ENCODE measurements at places on chromosomes 1 and 21.
A peak's percentile ranks its signal among the peaks of the same experiment; 100 is the strongest.

- DNase-seq = peak; percentile 41
Observed at GRCh38 chr1:154609398-154610380, 1.7 kb upstream of the ADAR start.

DNA sequence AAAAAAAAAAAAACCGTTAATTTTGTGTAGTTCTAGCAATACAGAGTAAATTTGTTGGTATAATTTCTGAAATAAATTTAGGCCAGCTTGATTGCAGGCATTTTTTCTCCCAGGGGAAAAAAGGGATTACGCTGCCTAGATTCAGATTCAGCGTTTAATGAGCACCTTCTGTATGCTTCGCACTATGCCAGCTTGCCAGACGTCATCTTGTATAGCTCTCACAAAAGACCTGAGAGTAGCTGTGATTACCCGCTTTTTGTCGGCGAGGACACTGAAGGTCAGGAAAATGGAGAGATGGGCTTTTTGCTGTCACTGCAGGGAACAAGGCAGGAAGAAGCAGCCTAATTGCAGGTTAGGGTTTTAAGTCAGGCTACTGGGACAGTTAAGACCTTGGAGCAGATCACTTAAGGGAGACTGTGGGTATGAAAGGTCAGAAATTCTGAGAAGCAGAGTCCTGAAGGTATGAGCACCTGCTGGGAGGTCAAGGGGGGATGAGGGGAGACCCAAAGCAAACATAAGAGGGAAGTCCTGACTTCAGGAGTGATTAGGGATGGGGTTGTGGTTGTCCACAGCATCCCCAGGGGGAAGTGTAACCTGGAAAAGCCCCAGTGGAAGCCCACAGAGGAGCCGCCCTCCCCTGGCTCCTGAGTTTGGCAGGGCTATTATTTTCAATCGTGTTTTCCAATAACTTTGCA lies 39.0 kb downstream of the TMCC2 start:
- DNase-seq = no peak

GRCh38 chr1:2563205-2563604 lies 7.0 kb downstream of the TNFRSF14 start:
- no peak for DNase-seq

- DNase-seq = no peak
Observed at GRCh38 chr1:77168358-77168757, 50.9 kb downstream of the PIGK start.

- DNase-seq = peak; percentile 49
Observed at GRCh38 chr1:35544976-35545375, 12.2 kb downstream of the KIAA0319L start.

GRCh38 chr1:22222723-22223122 lies 79.8 kb upstream of the WNT4 start:
- DNase-seq = no peak

DNA sequence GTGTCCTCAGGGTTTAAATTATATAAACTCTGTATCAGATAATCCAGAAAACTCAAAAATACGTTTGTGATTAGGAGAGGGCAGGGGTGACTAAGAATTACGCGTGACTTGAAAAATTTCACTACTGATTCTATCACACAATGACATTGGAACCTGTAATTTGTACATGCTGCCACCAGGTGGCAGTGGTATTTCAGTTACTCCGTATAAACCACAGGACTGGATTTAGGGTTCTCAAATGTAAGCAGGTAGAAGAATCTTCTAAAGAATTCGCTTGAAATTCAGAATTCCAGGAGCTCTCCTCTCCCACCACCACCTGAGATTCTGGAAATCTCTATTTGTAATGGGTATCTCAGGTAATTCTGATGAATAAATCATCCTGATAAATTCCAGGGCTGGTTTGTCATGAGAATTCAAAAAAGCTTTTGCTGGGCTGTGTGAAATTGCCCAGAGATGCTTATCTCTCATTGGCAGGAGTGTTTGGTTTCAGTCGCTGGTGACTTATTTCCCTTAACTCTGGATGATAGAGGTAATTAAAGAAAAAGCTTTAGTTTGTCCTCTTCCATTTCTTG lies 1.7 kb upstream of the KRTAP7-1 start:
- no peak for DNase-seq

- DNase-seq = peak; percentile 6
Observed at GRCh38 chr1:200488375-200489165, 78.7 kb upstream of the ZNF281 start.

DNA sequence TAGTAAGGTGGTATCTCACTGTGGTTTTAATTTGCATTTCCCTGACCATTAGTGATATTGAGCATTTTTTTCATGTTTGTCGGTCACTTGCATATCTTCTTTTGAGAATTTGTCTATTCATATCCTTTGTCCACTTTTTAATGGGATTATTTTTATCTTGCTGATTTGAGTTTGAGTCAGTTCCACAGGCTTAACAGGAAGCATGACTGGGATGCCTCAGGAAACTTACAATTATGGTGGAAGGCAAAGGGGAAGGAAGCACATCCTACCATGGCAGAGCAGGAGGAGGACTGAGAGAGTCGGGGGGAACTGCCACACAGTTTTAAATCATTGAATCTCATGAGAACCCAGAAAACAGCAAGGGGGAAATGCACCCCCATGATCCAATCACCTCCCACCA lies 51.1 kb downstream of the ODF2L start:
- no peak for DNase-seq

DNA sequence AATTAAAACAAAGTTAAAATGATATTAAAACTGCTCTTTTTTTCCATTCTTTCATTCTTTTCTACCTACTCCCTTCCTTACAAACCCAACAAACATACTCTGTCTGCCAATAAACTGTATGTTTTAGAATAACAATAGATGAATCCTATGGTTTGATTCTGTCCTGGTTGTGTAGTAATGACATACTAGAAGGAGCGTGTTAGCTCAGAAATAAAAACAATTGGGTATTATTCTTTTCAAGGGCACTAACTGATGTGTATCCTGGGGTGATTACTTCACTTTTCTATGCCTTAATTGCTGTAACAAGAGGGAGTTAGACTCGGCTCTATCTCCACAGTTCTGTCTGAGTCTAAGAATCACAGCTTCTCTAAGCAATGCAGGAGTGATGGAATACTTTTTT lies 194.4 kb downstream of the GIPC2 start:
- DNase-seq = no peak

All from activated effector memory CD4-positive, alpha-beta T cell treated with Interleukin-2 at 50 U/mL for 16 hours (primary cell).